ENCODE measurements at places on chromosomes 7 and 10.
A peak's percentile ranks its signal among the peaks of the same experiment; 100 is the strongest.

GRCh38 chr10:79103585-79103984, 34.8 kb downstream of the ZMIZ1 start:
- DNase-seq = no peak

DNA sequence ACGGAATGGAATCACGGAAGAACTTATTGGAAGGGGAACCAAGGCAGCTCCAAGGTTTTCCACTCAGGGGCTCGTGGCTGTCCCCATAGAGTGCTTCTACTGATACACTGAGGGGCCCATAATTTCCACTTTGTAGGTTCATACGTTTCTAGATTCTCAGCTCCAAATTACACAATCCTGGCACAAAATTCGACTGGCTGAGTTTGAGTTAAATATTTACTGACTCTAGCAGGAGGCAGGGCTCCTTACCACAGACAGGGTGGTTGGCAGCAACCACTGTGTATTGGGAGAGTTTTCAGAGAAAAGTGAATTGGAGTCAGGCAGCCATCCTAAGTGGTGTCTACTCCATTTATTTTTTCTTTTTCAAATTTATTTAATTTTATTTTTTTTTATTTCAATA, 55.4 kb upstream of the SEC61G start:
- DNase-seq = no peak

- peak; percentile 93 for DNase-seq
These were observed 53.9 kb downstream of the SYPL1 start for GRCh38 chr7:106057962-106058927.

DNA sequence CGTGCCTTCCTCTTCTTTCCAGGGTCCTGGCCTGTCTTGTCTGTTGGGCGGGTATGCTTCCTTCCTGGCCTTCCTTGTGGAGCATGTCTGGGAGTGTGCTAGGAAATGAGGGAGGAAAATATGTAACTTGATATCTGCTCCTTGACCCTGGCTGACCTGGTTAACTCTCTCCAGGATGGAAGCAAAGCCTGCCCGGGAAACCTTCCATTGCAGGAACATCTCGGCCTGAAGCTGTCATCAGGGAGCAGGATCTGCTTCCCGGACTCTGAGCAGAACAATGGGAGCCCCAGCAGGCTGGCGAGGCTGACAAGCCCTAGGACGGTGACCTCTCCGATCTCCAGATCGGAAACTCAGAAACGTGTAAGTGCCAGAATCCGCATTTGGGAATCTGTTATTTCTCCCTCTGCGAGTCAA, 340.3 kb downstream of the FRMD4A start:
- DNase-seq = no peak

GRCh38 chr10:19728376-19728775, 87.9 kb upstream of the PLXDC2 start:
- no peak for DNase-seq

- DNase-seq = peak; percentile 42
These were observed 975.4 kb upstream of the ZNF722 start for GRCh38 chr7:63023182-63023787.

- DNase-seq = no peak
These were observed 46.3 kb downstream of the MYOF start for GRCh38 chr10:93435621-93436397.

DNA sequence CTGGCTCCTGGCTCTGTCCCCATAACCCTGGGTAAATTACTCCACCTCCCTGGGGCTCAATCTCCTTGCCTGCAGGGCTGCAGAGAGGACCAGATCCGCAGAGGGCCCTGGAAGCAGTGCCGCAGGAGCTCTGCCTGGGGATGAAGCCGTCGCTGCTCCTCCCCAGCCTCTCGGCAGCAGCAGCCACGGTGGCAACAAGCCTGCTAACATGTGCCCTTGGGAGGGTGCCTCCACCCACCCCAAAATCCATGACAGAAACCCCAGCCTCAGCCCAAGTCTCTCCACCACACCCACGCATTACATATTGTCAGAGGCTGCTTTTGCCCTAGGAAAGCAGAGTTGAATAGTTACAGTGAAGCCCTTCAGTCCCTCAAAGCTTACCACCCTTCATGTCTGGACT, 486.4 kb upstream of the FOXK1 start:
- no peak for DNase-seq

DNA sequence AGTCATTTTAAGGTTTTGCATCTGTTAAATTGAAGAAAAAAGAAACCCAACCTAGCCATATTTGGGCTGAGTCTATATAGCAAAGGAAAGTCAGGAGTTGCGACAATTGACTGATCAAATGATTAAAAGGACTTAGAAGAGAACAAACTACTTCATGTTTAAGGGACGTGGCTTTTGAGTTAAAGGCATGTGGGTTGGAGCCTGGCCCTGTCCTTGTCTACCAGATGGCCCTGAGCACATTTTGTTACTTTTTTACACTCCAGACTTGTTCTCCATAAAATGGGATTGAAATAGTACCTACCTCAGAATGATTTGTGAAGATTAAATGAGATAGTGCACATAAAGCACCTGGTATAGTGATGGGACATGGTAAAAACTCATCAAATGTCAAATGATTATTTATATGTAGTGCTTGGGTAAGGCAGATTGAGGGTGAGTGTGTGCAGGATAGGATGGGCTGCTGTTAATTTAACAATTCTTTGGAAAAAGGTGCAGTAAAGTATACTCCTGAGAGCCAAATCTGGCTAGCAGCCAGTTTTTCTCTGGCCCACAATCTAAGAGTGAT, 168.3 kb downstream of the KIF20B start:
- DNase-seq = no peak

DNA sequence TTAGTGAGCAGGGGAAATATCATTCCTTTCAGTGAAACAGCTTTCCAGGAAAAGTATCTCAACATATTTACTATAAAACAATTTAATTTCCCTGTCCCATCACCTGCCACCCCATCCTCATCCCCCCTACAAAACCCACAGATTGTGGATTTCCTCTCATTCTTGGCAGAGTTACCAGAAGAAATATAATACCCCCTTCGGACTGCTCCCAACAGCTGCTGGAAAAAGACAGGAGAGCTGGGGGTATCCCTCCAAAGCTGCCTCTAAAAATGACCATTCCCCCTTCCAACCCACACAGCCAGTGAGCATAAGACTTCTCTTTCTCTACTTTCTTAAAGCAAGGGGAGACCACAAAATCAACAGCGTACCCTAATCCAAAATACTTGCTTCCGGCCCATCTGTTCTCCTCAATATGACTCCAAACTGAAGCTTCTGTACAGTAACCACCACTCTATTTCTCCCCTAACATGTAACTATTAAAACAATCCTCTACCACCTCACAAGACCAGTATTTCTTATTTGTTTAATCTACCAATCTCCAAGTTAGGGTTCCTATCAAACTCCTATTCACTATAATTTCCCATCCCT, 7.8 kb downstream of the FBXW4 start:
- DNase-seq = no peak

- no peak for DNase-seq
These were observed 322.7 kb downstream of the LHFPL3 start for GRCh38 chr7:104650991-104651640.

- no peak for DNase-seq
These were observed 12.5 kb downstream of the ATXN7L1 start for GRCh38 chr7:105863876-105864275.

- DNase-seq = no peak
These were observed 219.6 kb downstream of the PHF14 start for GRCh38 chr7:11193131-11193867.

GRCh38 chr10:88070080-88070880, 206.9 kb downstream of the PTEN start:
- no peak for DNase-seq

GRCh38 chr10:104638861-104639589, 2.1 kb upstream of the SORCS3 start:
- DNase-seq = no peak
